Substantia nigra (tissue), 51 donors: ENCODE measurements at places on chromosomes 4 and X.
A peak's percentile ranks its signal among the peaks of the same experiment; 100 is the strongest.

- DNase-seq = no peak
These were observed 12.2 kb downstream of the OSTC start for GRCh38 chr4:108662629-108663028.

GRCh38 chr4:187436251-187436650, 559.3 kb upstream of the ZFP42 start:
- DNase-seq = no peak

DNA sequence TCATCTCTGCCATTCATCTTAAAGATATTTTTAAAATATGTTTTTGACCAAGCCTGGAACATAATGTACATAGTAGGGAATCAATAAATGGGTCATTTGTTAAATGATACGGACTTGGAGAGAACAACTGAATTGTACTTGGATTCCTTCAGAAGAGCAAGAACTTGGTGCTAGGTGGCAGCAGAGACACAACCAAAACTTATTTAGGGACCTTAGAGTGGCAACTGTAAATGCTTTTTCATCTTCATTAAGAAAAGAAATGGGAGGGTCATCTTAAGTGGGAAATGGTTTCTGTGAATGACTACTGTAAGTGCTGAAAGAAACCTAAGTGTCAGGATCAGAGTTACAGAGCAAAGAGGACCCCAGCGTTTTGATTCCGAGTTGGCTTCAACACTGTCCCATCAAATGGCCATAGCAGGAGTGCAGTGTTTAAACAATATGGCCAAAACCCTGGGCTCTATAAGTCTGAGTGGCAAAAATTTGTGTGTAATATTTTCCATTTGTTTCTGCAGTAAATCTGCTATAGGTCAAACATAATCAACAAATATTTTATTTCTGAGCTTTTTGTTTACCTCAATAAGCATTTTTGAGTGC, 213.6 kb downstream of the PALLD start:
- no peak for DNase-seq

DNA sequence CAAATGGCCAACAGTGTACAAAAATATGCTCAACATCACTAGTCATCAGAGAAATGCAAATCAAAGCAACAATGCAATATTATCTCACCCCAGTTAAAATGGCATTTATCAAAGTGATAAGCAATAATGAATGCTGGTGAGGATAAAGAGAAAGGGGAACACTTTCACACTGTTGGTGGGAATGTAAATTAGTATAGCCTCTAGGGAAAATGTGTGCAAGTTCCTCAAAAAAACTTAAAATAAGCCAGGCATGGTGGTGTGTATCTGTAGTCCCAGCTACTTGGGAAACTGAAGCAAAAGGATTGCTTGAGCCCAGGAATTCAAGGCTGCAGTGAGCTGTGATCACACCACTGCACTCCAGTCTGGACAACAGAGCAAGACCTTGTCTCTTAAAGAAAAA, 572.1 kb downstream of the NLGN4X start:
- DNase-seq = no peak

DNA sequence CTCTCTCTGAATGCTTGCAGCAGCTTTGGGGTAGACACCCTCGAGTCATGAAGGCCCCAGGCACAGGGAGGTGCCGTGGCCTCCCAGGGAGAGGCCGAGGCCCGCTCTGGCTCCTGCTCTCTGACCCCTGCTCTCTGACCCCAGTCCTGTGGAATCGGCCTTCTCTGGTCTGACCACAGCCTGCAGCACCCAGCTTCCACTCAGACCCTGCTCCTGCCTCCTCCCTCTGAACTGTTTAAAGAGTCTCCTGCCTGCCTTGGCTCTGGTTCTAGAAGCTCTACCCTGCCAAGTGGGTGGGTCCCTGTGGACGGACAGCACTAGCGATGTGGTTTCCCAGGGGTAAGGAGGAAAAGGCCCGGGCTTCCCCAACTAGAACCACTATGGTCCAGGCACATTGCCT, 78.2 kb upstream of the TMEM150C start:
- DNase-seq = peak; percentile 12

- DNase-seq = no peak
These were observed 493.0 kb upstream of the FAM241A start for GRCh38 chr4:111652236-111652635.

DNA sequence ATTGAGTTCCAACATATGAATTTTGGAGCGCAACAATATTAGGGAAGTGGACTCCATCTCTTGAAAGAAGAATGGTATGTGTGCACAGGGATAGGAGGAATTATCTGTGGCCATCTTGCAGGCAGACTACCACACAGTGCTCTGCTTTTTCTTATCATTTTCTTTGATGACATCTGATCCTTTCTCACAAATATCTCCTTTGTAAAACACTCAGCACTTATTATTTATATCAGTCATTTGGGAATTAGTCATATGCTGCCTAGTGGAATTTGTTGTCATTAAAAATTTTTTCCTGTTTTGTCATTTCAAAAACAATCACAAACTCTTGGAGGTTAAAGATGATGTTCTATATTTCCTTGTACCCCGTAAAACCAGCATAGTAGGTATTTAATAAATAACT, 444.3 kb upstream of the ATOH1 start:
- no peak for DNase-seq

- no peak for DNase-seq
These were observed 72.2 kb downstream of the BLTP1 start for GRCh38 chr4:122224348-122224747.

- DNase-seq = peak; percentile 0
These were observed 15.5 kb upstream of the CYLC1 start for GRCh38 chrX:83845397-83845796.

DNA sequence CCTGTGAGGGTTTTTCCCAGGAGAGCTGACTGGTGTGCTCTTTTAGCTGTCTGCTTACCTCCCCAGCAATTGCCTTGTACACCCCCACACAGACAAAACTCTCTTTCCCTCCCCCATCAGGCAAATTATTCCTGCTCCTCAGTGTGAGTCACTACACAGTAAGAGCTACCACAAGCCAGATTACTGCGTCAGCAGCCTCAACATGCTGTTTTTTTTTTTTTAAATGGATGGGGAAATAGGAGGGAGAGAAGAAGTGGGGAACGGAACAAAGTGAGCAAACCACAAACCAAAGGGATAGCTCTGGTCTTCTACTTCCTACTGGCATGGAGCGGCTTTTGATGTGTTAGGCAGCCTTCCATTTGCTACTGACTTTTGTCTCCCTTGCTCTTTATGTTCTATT, 107.5 kb upstream of the ACSL4 start:
- no peak for DNase-seq

DNA sequence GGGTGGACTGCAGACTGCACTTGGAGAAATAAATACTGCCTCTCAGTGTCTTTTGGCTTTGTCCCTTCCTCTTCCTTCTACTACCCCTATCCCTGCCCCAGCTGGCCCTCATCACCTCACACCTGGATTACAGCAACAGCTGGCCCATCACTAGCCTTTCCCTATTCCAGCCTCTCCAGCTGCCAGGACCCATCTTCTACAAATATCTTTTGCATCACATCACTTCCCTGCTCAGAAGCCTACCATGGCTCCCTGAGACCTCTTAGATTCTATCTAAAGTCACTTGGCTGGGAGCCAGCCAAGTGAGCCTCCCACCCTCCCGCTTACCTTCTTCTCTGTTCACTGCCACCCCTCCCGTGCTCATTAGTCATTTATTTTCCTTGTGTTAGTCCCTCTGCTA, 66.8 kb downstream of the TSC22D3 start:
- DNase-seq = no peak

GRCh38 chrX:302975-303374, 15.6 kb downstream of the GTPBP6 start:
- no peak for DNase-seq

- no peak for DNase-seq
These were observed 162.5 kb upstream of the BCOR start for GRCh38 chrX:40260146-40260747.

DNA sequence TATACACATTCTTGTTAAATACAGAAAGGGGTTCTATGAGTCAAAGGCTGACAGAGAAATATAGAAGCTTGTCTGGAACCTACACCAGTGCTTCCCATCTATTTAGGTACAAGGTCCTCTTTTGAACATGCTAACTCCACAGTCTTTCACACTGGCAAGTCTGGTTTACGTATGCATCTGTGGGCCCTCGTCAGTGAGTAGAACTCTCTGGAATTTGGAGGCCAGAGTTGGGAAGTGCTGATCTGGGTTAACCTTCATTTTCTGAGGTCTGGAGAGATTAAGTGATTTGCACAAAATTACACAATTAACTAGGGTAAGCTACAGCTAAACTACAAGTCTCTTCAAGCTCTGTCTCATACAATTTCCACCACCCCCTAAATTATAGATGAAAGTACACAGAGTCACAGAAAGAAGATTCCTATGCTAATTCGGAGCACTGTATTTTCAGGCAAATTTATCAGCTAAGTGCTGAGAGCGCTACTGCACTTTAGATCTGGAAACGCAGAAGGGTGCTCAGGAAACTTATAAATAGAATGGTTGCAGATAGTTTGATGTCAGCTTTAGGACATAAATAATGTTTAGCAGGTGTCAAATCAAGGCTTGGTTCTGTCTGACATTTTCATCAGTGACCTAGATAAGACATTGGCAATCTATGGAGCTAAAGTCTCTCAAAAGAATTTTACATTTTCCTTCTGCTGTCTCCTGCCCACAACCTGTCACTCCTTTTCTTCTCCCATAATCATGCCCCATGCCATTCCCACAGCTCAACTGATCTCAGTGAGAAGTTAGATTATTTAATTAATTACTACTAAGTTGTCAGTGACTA, 43.0 kb upstream of the PDLIM5 start:
- no peak for DNase-seq
